Esophagus muscularis mucosa (tissue), 4 donors: ENCODE measurements at places on chromosomes 3 and 15. TPM values are rescaled to one million over a fixed set of nuclear protein-coding genes. Genes with fewer than 3 reads are reported as not detected.

Gene NBEAL2
- total RNA-seq = 16.6 TPM

Gene MORF4L1
- 371 TPM for total RNA-seq

Gene BNIP2
- total RNA-seq = 229 TPM

Gene FGF12
- total RNA-seq = 4.6 TPM

DNA sequence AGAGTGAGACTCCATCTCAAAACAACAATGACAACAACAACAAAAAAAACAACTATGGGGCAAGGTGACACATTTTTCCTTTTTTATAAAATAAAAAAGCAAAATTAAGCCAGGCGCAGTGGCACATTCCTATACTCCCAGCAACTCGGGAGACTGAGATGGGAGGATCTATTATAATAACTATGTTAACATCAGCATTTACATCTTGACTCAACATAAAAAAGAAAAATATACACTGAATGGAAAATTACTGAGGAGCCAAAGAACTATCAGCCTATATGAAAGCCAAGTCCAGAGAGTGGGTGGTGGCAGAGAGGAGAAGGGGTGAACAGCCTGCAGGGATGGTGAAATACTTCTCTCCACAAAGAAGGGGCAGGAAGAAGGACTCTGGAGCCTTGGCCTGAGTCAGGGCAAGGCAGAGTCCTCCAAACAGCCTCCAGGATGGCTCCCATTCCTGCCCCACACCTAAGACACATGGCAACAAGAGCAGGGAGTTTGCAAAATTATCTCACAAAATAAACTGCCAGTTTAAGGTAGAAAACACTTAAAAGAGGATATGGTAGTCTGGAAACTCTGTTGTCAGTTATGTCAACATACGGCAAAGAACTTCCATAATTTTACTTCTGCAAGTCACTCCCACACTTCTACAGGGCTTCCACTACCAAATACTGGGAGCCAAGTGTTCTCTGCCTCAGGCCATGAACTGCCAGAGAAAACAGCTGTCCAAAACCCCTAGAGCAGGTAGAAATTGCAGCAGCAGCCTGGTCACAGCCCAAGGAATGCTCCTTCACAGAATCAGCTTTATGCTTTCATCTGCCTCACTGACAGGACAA lies 25.9 kb downstream of the HSPBAP1 start:
- H3K4me3 ChIP-seq = no peak overlapping the region
- no peaks in the 10 kb centered on the region for H3K27me3 ChIP-seq
- no peak for DNase-seq

GRCh38 chr3:160163229-160163878 lies 61.9 kb upstream of the C3orf80 start:
- H3K4me1 ChIP-seq = no peaks in the 10 kb centered on the region
- no peaks in the 10 kb centered on the region for H3K27me3 ChIP-seq
- H3K27ac ChIP-seq = no peak overlapping the region
- DNase-seq = peak; percentile 14
- H3K4me3 ChIP-seq = no peak overlapping the region
- no peaks in the 10 kb centered on the region for H3K36me3 ChIP-seq

GRCh38 chr3:151816091-151816604 lies 2.2 kb downstream of the AADAC start:
- H3K27me3 ChIP-seq = no peaks in the 10 kb centered on the region
- H3K4me3 ChIP-seq = no peak overlapping the region
- H3K4me1 ChIP-seq = peaks cover 6% of the 10 kb centered on the region
- H3K27ac ChIP-seq = no peak overlapping the region

DNA sequence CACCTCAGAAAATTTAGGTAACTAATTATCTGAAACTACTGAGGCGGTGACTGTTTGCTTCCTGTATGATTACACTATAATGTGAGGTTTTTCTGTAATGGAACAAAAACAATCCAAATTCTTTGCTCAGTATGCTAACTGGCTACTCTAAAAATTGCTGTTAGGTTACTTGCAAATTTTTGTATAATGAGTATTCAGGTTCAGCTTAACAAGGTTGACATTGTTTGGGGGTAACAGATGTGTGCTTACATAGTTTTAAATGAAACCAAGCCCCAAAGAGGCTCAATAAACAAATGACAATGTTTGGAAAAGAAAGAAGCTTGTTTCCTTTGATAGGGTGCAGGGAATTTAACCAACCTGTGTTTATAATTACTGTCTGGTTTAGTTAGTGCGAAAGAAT lies 414.5 kb upstream of the MDFIC2 start:
- no peak overlapping the region for H3K4me3 ChIP-seq
- peaks cover 8% of the 10 kb centered on the region for H3K4me1 ChIP-seq
- H3K27ac ChIP-seq = no peak overlapping the region
- no peaks in the 10 kb centered on the region for H3K27me3 ChIP-seq
- no peak for DNase-seq
- H3K36me3 ChIP-seq = no peaks in the 10 kb centered on the region

- no peak overlapping the region for H3K27ac ChIP-seq
- no peak overlapping the region for H3K4me3 ChIP-seq
- H3K36me3 ChIP-seq = no peaks in the 10 kb centered on the region
These were observed 64.2 kb downstream of the TBC1D5 start for GRCh38 chr3:17678116-17678741.

GRCh38 chr3:100002599-100003350 lies 111.5 kb downstream of the FILIP1L start:
- DNase-seq = no peak
- peak overlapping the region; percentile 51 for H3K27ac ChIP-seq
- H3K4me3 ChIP-seq = no peak overlapping the region
- H3K36me3 ChIP-seq = no peaks in the 10 kb centered on the region
- no peaks in the 10 kb centered on the region for H3K27me3 ChIP-seq

Gene EIF4E3
- 39.1 TPM for total RNA-seq

GRCh38 chr3:73024836-73025235 lies 28.2 kb downstream of the PPP4R2 start:
- H3K36me3 ChIP-seq = no peaks in the 10 kb centered on the region
- H3K27ac ChIP-seq = no peak overlapping the region
- no peak for DNase-seq

GRCh38 chr15:67091980-67092677 lies 26.7 kb downstream of the SMAD3 start:
- peak overlapping the region; percentile 42 for H3K27ac ChIP-seq
- peaks cover 23% of the 10 kb centered on the region for H3K36me3 ChIP-seq
- DNase-seq = no peak
- H3K4me1 ChIP-seq = peaks cover 73% of the 10 kb centered on the region
- no peak overlapping the region for H3K4me3 ChIP-seq

DNA sequence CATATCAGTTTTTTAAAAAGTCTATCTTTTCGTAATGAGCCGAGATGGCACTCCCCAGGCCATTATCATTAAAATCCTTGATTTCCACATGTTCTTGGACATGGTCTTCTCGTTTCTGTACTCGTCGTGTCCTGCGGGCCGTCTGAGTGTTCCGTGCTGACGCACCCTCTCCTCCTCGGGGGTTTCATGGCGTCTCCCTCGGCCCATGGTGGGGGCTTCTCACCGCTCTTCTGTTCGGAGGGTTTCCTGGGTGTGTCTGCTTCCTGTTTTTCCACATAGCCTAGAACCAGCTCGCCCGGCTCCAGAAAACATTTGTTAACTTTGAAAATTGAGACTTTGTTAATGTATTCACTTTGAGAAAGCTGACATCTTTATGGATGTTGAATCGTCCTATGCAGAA lies 92.7 kb downstream of the VGLL4 start:
- no peaks in the 10 kb centered on the region for H3K27me3 ChIP-seq
- H3K4me1 ChIP-seq = peaks cover 36% of the 10 kb centered on the region
- H3K27ac ChIP-seq = no peak overlapping the region

DNA sequence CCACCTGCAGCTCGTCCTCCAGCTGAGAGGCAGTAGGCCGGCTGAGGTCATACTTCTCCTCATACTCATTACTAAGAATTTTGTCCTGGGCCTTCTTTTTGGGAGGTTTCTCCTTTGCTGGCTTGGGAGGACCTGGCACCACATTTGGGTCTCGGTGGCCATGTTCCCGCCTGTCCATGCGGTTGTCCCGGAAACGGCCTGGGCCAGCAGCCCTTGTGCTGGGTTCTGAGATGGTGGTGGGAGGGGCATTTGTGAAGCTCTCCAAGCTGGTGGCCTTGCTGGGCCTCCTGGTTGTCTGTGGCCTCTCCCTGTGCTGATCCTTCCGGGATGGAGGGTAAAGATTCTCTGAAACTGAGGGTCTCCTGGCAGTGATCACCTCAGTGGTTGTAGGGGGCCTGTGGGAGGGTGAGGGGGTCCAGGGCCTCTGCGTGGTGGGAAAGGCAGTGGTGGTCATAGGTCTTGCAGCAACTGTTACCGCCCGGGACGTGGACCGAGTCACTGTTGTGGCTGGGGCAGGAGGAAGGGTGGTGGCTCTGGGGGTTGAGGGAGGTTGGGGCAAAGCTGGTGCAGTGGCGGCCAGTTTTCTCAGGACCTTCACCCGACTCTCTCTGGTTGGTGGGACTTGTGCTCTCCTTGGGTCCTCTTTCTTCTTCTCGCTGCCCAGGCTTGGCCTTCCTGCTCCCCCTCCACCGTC lies 2.5 kb downstream of the CCDC80 start:
- H3K4me3 ChIP-seq = peak overlapping the region; percentile 57
- no peak for DNase-seq
- H3K36me3 ChIP-seq = no peaks in the 10 kb centered on the region
- peaks cover 93% of the 10 kb centered on the region for H3K4me1 ChIP-seq

GRCh38 chr3:10570196-10570946 lies 65.0 kb upstream of the ATP2B2 start:
- no peaks in the 10 kb centered on the region for H3K36me3 ChIP-seq
- no peak overlapping the region for H3K4me3 ChIP-seq
- H3K27me3 ChIP-seq = no peaks in the 10 kb centered on the region
- H3K4me1 ChIP-seq = no peaks in the 10 kb centered on the region

- peak overlapping the region; percentile 1 for H3K4me3 ChIP-seq
- peak overlapping the region; percentile 100 for H3K27ac ChIP-seq
- DNase-seq = no peak
- H3K4me1 ChIP-seq = peaks cover 46% of the 10 kb centered on the region
- H3K27me3 ChIP-seq = no peaks in the 10 kb centered on the region
- no peaks in the 10 kb centered on the region for H3K36me3 ChIP-seq
These were observed 2.1 kb upstream of the SCAANT1 start for GRCh38 chr3:63914312-63914711.

GRCh38 chr3:11736136-11736833 lies 92.6 kb upstream of the VGLL4 start:
- no peaks in the 10 kb centered on the region for H3K4me1 ChIP-seq
- H3K36me3 ChIP-seq = no peaks in the 10 kb centered on the region
- H3K27me3 ChIP-seq = no peaks in the 10 kb centered on the region
- H3K27ac ChIP-seq = no peak overlapping the region
- no peak overlapping the region for H3K4me3 ChIP-seq

Gene FBXW12
- total RNA-seq = 0.65 TPM

GRCh38 chr3:162338514-162338913 lies 841.9 kb downstream of the OTOL1 start:
- no peaks in the 10 kb centered on the region for H3K4me1 ChIP-seq
- H3K27ac ChIP-seq = no peak overlapping the region
- no peak overlapping the region for H3K4me3 ChIP-seq
- no peak for DNase-seq
- H3K36me3 ChIP-seq = no peaks in the 10 kb centered on the region

DNA sequence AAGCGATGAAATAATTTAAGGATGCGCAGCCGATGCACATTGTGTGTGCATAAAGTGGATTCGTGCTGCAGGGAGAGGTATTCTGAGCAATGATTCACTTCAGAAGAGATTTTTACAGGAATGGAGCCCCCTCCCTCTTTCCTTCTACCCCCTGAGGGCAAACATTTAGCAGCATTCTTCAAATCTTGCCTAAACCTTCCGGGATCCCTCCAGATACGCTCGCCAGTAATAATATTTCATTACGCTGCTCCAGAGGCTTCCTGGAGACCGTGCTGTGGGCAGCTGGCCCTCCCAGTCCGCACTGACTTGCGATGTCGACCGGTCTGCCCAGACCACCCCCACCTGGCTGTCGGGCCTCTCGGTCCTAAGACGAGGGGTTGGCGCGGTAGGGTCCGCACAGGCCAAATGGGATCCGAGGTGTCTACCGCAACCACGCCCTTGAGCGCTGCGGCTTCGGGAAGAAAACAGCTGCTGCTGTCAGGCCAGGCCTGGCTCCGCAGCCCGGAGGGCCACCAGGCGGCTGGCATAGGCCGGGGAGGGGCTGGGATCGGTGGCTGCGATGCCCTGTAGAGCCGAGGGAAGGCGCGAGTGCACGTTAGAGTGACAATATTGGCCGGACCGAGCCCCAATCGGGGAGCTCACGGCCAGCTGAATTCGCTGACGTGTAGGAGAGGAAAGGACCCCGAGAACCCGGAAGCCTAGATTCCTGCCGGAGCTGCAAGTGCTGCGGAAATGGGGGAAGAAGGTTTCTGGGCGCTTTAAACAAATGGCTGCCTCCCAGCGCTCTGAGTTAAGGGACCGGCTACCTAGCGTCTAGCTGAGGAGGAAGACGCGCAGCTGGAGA lies 14.3 kb downstream of the ZIC4 start:
- peak overlapping the region; percentile 43 for H3K4me3 ChIP-seq
- H3K4me1 ChIP-seq = peaks cover 28% of the 10 kb centered on the region
- DNase-seq = no peak
- H3K36me3 ChIP-seq = no peaks in the 10 kb centered on the region
- peaks cover 100% of the 10 kb centered on the region for H3K27me3 ChIP-seq

GRCh38 chr3:131738095-131738494 lies 235.3 kb upstream of the MRPL3 start:
- H3K4me1 ChIP-seq = no peaks in the 10 kb centered on the region
- no peak overlapping the region for H3K27ac ChIP-seq
- H3K27me3 ChIP-seq = no peaks in the 10 kb centered on the region
- H3K36me3 ChIP-seq = no peaks in the 10 kb centered on the region

Gene OIP5
- total RNA-seq = 0.39 TPM

Gene CLRN1
- total RNA-seq = not detected

Gene CFAP100
- not detected for total RNA-seq

GRCh38 chr15:38558372-38559059 lies 6.1 kb downstream of the RASGRP1 start:
- no peak overlapping the region for H3K4me3 ChIP-seq
- H3K27ac ChIP-seq = no peak overlapping the region
- H3K27me3 ChIP-seq = peaks cover 23% of the 10 kb centered on the region
- H3K4me1 ChIP-seq = no peaks in the 10 kb centered on the region

DNA sequence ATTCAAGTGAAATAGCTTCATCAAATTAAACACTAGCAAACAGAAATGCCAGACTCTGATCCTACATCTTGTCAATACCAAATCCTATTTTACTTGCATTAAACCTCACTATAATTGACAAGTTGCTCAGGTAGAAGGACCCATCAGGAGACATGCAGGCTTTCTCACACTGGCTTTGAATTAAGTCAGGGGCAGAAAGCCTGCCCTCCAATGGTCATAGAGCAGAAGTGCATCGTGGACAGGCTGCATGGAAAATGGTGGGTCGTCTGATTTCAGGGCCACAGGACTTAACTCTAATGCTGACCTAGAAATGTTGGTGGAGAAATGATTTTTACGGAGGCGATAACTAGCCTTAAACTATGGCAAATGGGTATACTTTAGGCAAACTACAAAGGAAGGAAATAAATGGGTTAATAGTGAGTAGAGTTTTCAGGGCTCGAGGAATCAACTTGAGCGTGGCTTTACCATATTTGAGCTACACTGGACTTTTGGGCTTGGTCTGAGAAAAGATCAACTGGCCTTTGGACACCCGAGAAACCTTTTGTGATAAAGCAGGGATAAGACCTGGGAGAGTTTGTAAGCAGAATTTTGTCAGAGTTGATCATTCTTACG lies 283.9 kb downstream of the GRM7 start:
- H3K27ac ChIP-seq = no peak overlapping the region
- H3K4me3 ChIP-seq = no peak overlapping the region
- no peak for DNase-seq
- no peaks in the 10 kb centered on the region for H3K27me3 ChIP-seq
- no peaks in the 10 kb centered on the region for H3K36me3 ChIP-seq
